Activated CD8-positive, alpha-beta T cell treated with anti-CD3 and anti-CD28 coated beads for 36 hours (primary cell): ENCODE measurements at places on chromosomes 2 and 18.

DNA sequence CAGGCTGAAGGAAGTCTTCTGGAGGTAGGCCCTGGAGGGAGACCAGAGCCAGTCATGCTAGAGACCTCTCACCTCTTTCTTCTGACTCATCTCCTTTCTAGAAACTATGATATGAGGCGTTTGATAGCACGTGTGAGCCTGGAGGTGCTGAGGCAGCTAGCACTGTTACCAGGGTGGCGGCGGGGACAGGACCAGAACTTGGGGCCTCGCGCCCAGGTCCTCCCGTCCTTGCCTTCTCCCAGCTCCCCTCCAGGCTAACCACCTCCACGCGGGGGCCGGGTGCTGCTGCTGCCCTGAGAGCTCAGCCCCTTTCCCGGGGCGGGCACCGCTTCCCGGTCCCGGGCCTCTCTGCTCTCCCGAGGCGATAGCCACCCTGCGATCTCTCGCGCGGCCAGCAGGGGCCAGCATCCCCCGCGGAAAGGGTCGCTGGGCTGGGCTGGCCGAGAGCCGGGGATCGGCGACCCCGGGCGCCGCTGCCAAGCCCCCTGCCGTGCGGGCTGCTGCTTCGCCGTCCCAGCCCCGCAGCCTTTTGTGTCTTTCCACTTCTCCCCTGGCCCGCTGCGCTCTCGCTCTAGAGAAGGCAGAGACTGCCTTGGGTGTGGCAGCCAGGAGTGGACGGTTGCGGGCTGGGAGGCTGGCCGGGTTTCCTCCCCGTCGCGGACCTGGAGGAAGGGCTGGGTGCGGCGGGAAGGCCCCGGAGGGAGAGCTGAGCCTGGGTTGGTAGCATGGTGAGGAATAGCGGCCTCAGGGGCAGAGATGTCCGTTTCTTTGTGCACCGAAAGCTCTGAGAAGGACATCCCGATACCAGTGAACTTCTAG lies 49.1 kb downstream of the TMEM17 start:
- DNase-seq = peak; percentile 68

DNA sequence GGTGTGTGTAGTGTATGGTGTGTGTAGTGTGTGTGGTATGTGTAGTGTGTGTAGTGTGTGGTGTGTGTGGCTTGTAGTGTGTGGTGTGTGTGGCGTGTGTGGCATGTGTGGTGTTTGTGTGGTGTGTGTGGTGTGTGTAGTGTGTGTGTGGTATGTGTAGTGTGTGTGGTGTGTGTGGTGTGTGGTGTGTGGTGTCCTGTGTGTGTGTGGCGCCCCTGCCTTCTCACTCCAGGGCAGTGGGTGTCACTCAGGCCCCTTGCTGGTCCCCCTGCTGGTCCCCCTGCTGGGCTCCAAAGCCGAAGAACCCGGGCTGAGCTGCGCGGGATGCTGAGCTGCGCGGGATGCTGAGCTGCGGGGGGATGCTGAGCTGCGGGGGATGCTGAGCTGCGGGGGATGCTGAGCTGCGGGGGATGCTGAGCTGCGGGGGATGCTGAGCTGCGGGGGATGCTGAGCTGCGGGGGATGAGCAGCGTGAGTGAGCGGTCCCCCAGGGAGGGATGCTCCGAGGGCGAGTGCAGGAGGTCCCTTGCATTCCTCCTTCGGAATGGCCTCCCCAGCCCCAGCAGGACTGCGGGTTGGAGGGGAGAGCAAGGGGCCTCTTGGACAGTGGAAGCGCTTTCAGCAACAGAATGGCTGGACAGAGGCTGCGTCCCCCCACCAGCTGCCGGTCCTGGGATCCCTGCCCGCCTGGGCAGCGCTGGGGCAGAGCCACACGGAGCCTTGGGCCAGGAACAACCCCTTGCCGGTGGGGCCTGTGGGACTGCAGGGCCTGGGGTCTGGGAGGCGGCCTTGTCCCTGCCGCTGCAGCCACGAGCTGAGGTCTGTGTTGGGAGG lies 3.4 kb upstream of the RTP5 start:
- peak; percentile 58 for DNase-seq

- DNase-seq = no peak
Observed at GRCh38 chr2:3692375-3692774, 11.0 kb upstream of the DCDC2C start.

GRCh38 chr2:210445116-210445707 lies 31.3 kb downstream of the LANCL1 start:
- DNase-seq = no peak

DNA sequence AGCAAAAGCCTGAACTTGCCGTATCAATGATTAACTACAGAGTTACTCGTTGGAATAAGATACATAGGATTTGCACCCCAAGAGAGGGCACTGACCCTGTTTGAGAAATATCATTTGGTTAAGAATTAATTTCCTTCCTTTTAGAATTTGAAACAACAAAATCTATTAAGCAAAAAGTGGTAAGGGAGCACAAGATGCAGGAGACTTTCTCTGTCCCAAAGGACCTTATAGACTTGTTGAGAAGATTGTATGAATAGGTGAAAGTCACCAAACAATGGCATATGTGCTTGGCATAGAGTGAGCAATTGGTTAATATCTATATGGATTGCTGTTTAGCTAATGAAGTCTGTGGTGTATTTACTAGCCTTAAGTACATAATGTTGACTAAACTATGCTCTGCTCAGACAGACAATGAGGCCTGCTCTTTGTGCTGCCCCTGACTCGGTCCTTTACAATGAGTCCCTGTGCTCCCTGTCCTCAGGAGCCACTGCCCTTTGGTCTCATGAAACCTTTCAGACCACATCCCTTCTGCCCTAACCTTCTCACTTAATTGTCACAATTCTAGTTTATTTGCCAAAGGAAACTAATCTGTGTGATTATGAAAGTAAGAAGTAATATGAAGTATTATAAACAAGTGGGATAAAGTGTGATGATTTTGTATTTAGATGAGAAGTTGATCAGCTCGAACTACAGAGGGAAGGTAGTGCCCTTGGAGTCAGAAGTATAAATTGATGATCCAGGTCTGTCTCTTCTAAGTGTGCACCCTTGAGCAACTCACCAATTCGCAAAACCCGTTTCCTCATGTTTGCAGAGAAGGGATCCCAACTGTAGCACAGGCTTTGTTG lies 21.2 kb upstream of the HNMT start:
- DNase-seq = no peak

- DNase-seq = no peak
Observed at GRCh38 chr2:152678808-152679207, 38.5 kb downstream of the PRPF40A start.

DNA sequence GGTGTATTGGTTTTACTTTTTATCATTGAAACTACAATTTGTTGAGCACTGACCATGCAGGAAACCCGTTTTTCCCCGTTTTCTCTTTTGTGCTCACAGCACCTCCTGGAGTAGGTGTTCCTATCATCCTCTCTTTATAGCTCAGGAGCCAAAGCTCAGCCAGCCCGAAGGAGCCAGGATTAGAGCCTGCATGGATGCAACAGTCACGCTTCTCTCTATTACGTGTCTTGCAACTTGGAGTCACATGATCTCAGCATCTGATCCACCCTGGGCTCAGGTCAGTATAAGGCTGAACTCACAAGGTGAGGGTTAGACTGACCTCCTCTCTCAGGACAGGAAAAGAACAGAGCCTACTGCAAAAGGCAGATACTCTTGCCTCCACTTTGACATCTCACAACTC lies 150.5 kb downstream of the MBP start:
- DNase-seq = no peak

- DNase-seq = no peak
Observed at GRCh38 chr2:89837962-89838625, 1146.6 kb downstream of the RPIA start.

DNA sequence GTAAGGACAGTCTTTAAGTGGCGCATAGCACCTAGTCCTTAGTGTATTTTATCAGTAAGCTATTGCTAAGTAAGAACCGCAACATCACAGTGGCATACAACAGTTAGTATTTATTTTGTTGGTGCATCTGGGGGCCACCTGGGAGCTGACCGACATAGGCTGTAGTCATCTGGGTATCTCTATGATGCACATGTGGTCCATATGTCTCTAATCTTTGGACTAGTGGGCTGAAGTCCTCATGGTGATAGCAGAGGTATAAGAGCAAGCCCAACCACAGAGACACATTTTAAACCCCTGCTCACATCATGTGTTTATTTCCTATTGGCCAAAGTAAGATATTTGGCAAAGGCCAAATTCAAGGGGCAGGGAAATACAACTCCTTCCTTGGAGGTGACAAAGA lies 2.9 kb downstream of the CAMKMT start:
- no peak for DNase-seq

- no peak for DNase-seq
Observed at GRCh38 chr2:228841877-228842276, 429.2 kb downstream of the PID1 start.

DNA sequence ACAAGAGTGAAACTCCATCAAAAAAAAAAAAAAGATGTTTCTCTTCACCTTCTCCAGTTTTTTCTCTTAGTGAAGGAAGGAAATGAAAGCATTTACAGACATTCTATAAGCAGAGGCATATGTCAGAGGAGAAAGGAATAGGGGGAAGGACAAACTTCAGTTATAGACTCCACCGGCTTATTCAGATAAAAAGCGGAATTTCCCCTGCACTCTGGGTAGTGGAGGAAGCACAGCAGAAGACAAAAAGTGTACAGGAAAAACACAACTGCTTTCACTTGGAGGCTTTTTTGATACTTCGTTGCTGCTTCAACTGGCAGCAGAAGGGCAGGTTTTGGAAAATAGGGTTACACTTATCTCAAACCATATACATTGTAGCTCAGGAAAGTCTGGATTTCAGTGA lies 3.2 kb upstream of the MGAT4A start:
- no peak for DNase-seq

DNA sequence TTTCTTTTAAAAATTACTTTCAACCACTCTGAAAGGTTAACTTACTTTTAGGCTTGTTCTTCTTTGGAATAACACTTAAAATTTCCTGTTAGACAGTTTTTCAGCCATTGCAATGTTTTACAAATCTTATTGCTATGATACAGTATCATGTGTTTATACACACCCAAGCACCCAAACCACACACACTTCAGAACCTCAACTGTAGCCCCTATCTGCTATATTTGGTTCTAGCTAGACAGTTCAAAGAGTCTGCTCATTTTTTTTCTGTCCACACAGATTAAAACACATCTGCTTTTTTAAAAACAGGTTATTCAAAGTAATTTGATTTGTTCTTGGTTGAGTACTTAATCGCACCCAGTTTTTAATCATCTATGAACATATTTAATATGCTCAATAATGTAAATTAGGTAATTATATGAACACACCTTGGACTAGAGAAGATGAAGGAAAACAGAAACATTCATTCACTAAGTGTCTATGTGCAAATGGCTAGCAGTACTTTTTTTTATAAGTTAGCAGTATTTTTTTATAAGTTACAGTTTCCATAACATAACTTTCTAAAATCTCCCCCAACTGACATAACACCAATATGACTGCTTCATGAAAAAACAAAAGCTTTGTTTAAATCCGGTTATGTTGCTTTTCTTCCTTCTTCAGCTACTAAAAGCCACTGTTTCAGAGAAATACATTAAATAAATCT lies 17.6 kb downstream of the FBXO11 start:
- peak; percentile 33 for DNase-seq

GRCh38 chr2:226838722-226839121 lies 2.9 kb downstream of the RHBDD1 start:
- no peak for DNase-seq

DNA sequence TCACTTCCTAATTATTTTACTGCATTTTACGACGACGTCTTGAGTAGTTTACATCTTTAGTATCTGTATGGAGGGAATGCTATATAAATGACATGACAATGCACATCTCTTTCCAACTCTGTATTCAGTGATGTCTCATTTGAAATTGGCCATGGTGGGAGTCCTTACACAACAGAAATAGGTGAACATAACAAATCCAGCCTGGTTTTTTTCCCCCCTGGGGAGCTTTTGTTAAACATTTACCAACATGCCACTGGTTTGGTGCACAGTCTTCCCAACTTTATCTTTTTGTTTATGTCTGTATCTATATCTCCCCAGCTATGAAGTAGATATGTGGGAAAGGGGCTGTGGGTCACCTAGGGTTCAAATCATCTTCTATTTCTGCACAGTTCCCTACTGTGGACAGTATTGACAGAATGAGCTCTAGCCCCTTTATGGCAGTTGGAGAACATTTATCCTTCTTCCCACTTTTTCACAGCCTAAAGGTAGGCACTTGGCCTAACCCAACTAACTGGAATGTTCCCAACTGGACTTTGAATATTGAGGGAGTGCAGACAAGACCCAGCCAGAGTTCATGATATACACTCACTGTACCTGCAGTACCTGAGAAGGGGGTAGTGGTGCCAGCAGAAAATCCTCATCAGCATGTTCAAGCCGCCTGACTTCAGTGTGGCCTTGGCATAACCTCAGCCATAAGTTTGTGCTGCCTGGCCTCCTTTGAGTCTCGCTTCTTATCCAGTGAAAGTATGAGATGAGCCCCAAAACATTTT lies 5.7 kb upstream of the RTKN start:
- DNase-seq = no peak

GRCh38 chr2:191321861-191322662 lies 76.9 kb downstream of the MYO1B start:
- DNase-seq = peak; percentile 35
